ENCODE measurements at places on chromosomes 7 and 10. TPM values are rescaled to one million over a fixed set of nuclear protein-coding genes. Genes with fewer than 3 reads are reported as not detected.

DNA sequence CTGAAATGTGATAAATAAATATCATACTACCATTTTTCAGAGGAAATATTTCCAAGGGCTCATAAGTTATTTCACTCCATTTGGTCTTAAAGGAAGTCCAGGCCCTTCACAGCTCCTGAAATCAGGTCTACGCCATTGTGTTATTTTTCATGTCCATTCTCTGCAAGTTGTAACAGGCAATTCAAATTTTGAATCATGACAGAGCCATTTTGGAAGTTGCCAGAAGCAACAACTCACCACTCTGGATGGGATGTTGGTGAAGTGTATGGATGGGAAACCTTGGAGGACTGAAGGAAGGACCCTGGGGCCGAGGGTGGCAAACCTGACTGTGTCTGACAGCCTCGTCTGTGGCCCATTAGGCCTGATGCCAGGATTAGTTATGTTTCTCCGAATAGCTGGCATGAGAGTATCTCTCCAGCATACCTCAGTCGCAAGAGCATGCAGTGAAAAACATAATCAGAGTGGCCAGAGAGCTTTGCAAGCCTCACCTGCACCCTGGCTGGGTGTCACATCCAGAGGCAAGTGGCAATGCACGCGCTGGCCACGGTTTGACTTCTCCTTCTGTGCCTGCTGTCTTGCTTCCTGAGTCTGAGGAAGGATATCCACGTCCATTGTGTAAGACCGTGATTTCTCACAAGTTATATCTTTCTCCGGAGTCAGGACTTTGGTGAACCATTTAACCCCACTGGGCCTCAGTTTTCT, 87.1 kb downstream of the NRP1 start:
- H3K4me1 ChIP-seq, result no peaks in the 10 kb centered on the region
- no peak overlapping the region for H3K27ac ChIP-seq
- no peak overlapping the region for H3K4me3 ChIP-seq
- H3K36me3 ChIP-seq, result no peaks in the 10 kb centered on the region

DNA sequence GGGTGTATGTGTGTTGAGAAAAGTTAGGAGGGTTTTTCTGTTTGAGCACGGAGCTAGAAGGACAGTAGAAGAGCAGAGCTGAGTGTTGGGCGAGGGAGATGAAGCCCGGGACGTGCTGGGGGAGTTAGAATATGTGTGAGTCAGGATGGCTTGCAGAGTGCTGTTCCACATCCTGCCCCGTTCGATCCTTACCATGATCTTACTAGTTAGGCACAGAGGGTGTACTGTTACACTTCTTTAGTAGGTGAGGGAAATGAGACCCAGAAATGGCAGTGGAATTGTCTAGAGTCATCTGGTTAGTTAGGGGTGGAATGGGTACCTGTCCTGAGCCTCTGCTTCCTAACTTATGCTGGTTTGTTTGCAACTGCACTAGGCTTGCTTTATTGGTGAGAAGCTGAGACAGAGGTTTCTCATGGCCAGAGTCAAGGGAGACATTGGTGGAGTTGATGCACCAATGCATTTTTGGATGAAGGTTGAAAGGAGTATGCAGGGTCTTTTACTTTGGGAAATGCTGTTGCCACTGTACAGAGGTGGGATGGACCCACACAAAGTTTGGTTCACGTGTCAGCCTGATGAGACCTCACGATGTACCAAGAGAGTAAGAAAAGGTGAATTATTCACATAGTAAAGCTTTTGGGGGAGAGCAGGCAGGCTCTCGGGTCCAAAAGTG, 42.4 kb downstream of the CCNY start:
- no peaks in the 10 kb centered on the region for H3K36me3 ChIP-seq
- no peak overlapping the region for H3K4me3 ChIP-seq
- H3K27ac ChIP-seq, result peak overlapping the region; percentile 43
- H3K27me3 ChIP-seq, result no peaks in the 10 kb centered on the region

DNA sequence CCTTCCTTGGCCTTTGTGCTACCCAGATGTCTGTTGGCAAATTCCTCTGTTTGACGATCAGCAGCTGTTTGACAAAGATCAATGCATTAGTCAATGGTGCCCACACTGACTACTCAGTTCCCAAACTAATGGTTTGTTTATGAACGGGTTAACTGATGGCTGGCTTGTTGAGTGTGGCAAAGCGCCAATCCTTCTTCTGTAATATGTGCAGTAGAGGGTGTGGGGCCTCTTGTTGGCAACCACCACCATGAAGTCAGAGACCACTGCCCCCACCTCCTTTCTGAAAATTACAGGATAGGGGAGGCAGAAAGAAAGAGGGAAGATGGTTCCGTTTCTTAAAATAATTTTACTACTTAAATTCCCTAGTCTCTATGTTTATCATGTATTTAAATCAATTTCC, 2.6 kb upstream of the PLCE1 start:
- no peaks in the 10 kb centered on the region for H3K36me3 ChIP-seq
- H3K27ac ChIP-seq, result peak overlapping the region; percentile 55
- H3K4me1 ChIP-seq, result no peaks in the 10 kb centered on the region
- no peak for DNase-seq

DNA sequence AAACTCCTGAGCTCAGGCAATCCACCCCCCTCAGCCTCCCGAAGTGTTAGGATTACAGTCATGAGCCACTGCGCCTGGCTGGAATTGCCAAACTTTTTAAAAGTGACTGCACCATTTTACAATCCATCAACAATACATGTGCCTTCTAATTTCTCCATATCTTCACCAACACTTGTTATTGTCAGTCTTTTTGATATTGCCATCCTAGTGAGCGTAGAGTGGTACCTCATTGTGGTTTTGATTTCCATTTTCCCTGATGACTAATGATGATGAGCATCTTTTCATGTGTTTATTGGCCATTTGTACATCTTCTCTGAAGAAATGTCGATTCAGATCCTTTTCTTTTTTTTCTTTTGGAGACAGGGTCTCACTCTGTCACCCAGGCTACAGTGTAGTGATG, 21.7 kb upstream of the STRIP2 start:
- DNase-seq, result no peak
- H3K36me3 ChIP-seq, result no peaks in the 10 kb centered on the region
- no peak overlapping the region for H3K4me3 ChIP-seq
- H3K27me3 ChIP-seq, result no peaks in the 10 kb centered on the region

AKR1E2 gene
- total RNA-seq, result 20.8 TPM

ANKRD7 gene
- total RNA-seq, result not detected
